ENCODE measurements at places on chromosomes 11 and 22.
A peak's percentile ranks its signal among the peaks of the same experiment; 100 is the strongest.

- no peak for DNase-seq
These were observed 30.2 kb downstream of the MSANTD4 start for GRCh38 chr11:105991888-105992287.

DNA sequence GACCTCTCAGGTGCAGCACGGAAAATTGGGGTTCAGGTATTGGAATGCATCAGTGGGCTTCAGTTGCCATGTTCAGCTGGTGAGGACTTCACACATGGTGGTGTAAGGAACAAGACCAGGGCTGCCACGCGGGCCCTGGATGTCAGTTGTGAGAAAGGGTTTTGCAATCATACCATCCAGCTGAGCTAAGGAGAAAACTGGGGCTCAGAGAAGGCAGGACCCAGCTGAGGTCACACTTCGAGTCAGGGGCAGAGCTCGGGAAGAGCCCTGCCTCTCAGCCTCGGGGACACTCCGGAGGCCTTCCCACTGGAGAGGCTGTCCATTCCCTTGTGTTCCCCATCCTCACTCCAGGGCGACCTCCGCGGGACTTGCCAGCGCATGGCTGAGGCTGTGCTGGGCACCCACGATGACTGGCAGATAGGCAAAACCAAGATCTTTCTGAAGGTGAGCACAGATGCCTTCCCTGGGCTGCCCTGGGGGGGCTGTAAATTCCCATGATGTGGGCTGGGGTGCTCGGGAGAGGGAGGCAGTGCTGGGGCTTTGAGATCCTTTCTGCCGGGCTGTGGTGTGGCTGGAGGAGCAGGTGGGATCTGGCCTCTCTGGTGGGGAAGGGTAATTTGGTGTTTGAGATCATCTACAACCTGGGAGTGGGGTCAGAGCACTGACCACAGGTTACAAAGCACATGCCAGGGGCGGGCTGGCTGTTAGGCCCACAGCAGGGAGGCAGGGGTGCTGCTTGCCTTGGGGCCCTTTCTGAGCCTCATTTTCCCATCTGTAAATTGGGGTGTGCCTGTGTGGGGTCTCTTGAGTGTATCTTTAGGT lies 47.2 kb downstream of the MYO7A start:
- no peak for DNase-seq

DNA sequence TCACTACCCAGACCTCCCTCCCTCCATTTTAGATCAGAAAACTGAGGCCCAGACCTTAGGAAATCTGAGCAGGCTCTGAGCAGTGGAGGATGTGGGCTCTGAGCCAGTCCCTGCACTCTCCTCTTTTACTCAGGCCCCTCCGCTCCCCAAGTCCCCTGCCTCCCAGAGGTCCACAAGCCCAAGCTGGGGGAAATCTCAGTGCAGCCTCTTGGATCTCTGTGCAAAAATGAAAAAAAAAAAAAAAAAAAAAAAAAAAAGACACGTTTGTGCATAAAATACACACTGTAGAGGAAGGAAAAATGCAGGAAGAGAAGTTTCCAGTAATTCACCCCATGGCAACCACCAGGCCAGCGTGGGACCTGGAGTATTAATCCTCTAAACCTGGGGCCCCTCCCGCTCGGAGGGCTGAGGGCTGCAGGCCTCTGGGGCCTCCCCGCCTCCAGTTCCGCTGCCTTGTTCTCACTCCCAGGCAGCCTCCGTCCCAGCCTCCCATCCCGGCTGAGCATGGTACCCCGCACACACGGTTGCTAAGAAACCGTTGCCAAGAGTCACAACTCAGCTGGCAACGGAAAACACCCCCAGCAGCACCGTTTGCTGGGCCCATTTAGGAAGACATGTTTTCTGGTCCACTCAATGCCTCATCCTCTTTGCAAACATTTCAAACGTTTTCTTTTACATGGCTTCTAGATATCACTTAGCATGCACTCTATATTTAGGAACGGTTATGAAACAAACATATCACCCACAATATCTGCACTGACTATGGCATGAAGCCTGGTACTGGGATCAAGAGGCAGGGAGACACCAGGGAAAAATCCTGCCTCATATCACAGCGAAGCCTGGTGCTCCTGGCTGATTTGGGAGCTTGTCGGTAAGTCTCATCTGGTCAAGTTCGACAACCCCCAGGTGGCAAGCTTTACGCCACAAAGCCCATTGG lies 227.5 kb downstream of the CTTN start:
- DNase-seq, result no peak

- DNase-seq, result peak; percentile 90
These were observed 640 bp upstream of the ZDHHC8 start for GRCh38 chr22:20130731-20131596.

DNA sequence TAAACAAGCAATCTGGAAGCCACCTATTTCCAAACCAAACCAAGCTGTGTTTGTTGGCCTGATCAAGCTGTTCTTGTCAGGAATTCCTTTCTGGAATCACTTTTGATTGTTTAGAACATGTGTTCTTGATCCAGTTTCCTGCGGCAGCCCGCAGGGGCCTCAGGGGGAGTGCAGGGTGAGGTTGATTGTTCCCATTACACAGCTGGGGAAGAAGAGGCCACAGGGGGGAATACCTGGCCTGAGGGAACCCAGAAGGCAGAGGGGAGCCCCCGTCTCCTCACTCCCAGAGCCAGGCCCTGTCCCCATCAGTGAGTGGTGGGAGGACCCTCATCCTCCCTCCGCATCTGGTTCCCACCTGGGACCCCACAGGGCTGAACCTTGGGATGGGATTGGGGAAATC lies 4.2 kb downstream of the MRGPRD start:
- DNase-seq, result peak; percentile 14

DNA sequence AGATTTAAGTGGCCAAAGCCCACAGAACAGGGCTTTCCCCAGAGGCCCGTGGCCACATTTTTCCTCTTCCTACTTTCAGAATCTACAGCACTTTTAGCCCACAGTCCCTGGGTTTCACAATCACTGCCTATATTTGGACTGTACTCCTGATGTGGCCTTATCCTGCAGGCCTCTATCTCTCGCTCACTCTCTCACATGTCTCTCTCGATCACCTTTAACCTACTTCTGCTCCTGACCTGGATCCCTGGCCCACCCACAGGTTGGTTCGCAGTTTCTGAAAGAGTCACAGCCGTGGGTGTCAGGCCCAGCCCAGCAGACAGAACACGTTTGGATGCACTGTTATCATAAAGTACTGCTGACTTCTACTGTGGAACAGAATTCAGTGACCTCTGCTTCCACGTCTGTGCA lies 55.5 kb downstream of the LARGE1 start:
- DNase-seq, result no peak

DNA sequence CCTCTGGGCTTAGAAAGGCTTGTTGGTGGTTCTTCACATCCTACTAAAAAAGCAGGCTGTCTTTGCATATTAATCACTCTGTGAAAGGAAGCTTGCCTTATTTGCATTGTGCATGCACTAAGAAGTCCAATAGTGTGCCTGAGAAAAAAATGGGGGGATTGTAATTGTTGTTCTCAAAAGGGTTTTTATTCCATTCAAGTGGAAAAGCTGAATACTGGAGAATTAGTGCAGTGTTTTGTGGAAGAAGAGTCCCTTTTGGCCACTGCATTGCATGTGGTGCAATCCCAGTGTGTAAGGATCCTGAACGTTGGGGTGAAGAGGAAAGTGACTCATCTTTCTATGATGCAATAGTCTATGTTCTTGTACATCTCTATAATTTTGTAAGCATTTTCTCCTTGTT lies 16.5 kb downstream of the NCAM1 start:
- DNase-seq, result no peak

- DNase-seq, result peak; percentile 26
These were observed 336.0 kb downstream of the CADM1 start for GRCh38 chr11:115168229-115168671.

- DNase-seq, result no peak
These were observed 23.4 kb upstream of the ARHGAP20 start for GRCh38 chr11:110735455-110736170.

DNA sequence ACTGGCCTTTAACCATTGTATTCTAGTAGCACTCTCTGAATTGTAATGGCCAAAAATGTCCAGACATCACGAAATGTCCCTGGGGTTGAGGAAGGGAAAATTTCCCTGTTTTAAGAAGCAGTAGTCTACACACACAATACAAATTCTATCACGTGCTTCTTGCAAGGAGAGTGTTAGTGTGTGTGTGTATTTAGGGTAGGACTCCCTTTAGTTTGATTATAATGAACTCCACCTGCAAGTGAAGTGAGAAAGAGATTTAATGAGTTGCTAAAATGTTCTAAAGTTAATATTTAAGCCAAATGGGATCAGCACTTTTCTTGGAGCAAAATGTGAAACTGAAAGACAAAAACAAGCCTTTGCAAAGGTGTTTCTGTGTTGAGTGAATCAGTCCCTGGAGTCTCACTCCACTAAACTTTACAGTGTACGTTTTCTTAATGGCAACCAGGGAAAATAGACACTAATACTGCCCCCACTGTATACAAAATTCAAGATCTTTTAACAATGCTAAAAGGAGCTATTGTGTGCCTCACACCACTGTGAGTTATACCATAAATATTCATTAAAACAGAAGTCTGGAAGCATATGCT lies 590.3 kb upstream of the TENM4 start:
- DNase-seq, result no peak

DNA sequence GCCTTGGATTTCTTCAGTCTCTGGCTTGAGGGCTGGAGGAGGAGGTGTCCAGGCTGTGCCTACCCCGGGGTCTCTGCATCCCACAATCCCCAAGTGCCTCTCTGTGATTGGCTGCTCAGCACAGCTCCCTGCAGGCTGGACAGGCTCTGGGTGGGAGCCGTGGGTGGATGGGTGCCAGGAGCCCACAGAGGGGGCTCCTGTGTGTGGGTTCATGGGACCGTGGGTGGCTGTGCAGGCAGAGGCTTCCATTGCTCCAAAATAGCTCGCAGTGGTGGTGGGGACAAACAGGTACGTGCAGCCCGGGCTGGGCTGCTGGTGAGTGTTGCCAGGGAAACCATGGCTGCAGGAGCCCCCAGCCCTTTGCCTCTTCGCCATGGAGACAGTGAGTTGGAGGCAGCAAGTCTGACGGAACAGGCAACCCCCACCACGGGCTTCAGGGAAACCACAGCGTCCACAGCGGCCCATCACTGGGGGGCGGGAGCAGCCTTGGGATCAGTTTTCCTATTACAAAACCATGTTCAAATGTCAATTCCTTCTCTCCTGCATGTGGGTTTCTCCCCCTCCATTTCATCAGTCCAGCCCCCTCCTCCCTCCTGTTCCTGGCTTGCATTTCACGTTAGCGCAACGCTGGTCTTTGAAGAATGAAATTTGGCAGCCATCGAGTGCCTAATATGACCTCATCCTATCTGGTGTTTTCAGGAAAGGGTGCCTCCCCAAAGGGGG lies 155.2 kb downstream of the TRIM29 start:
- DNase-seq, result no peak

DNA sequence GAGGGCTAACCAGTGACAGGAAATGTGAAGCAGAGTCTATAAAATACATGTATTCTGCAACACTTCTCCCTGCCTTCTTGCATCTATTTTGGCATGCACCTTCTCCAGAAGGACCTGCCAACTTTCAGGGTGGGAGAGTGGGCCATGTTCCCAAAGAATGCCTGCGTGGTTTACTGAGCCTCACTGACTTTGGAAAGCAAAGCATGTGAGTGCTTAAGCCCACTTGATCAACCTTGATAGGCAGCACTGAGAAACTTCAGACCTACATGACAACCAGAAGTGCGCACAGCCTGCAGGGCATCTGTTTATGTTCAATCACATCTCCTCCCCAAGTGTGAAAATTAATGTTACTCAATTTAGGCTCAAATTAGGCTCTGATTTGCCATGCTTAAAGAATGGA lies 69.2 kb downstream of the AMOTL1 start:
- no peak for DNase-seq

DNA sequence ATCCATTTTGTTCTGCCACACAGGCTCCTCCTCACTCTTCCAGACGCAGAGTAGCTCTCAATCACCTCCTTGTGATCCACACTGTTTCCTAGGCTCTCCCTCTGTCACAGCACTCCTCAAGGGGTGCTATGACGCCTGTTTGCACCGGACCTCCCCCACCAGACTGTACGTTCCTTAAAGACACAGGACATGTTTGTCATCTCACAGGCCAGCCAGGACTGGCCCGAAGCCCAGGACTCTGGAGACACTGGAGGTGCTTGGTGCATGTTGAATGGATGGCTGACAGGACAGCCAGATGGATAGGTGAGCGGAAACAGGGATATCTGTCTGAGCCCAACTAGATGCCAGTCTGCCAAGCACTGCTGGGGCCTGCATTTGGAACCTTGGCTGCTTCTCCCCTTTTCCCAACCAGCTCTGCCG lies 13.6 kb downstream of the PLA2G6 start:
- no peak for DNase-seq

DNA sequence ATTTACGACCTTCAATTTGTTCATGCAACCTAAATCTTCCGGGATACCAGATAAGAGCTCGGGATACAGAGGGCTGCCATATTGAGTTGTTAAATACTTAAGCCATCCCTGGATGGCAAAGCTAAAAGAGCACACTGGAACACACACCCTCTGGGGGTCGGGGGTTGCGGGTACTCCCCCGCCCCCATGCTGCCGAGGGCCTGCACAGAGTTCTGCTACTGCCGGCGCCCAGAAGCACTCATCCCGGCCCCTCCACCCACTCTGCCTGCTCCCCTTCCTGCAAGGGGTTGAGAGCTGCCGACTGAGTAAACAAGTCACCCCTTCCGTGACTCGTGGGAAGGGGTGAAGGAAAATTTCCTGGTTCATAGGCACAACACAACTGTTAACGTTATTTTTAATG lies 9.3 kb upstream of the MMP13 start:
- DNase-seq, result no peak

GRCh38 chr11:11035331-11035730 lies 177.5 kb upstream of the ZBED5 start:
- no peak for DNase-seq

GRCh38 chr22:30289141-30289979 lies at the start of gene CASTOR1:
Gene CASTOR1, minus strand, starts transcription at chr22:30289505. Its CDS starts 8 bp downstream, at chr22:30289497.
- DNase-seq, result peak; percentile 99

- no peak for DNase-seq
These were observed 455.7 kb downstream of the RAB38 start for GRCh38 chr11:87719326-87720073.

DNA sequence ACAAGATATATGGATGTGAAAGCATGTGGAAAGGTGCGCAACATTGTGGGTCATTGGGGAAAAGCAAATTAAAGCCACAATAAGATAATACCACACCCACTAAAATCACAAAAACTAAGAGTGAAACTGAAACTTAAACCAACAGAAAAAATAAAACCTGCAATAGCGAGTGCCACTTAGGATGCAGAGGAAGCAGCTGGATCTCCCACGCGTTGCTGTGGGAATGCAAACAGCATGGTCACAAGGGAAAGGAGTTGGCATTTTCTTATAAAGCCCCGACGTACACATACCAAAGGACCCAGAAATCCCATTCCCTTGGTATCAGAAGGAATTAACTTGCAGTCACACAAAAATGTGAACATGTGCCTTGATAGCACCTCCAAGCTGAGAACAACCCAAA lies 712.0 kb downstream of the TBC1D22A start:
- no peak for DNase-seq

DNA sequence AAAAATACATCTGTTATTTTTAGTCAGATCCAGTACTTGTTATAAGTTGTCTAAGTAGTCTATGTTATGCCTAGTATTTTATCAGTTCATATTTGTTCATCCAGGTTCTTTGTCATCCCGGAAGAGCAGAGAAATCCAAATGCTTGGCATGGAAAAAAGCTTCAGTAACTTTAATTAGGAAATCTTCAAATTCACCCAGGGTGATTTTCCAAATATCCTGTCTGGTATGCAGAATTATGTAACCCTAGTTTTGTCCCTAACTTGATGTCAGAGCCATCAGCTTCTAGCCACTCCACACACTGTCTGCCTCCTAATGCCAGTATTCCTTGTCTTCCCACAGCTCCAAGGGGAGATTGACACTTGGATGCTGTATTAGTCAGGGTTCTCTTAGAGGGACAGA lies 216.2 kb downstream of the ARHGAP42 start:
- no peak for DNase-seq

GRCh38 chr11:129331871-129332274 lies 43.8 kb upstream of the BARX2 start:
- peak; percentile 82 for DNase-seq

GRCh38 chr11:105034813-105035620 lies at the start of gene CASP1:
Gene CASP1, minus strand, starts transcription at chr11:105035144. Its CDS starts 31 bp downstream, at chr11:105035113.
- DNase-seq, result peak; percentile 48
